Epithelial cell of esophagus (primary cell): ENCODE measurements at places on chromosomes 5 and 9.
A peak's percentile ranks its signal among the peaks of the same experiment; 100 is the strongest.

- DNase-seq, result no peak
These were observed 10.5 kb upstream of the TRAF1 start for GRCh38 chr9:120937127-120937526.

DNA sequence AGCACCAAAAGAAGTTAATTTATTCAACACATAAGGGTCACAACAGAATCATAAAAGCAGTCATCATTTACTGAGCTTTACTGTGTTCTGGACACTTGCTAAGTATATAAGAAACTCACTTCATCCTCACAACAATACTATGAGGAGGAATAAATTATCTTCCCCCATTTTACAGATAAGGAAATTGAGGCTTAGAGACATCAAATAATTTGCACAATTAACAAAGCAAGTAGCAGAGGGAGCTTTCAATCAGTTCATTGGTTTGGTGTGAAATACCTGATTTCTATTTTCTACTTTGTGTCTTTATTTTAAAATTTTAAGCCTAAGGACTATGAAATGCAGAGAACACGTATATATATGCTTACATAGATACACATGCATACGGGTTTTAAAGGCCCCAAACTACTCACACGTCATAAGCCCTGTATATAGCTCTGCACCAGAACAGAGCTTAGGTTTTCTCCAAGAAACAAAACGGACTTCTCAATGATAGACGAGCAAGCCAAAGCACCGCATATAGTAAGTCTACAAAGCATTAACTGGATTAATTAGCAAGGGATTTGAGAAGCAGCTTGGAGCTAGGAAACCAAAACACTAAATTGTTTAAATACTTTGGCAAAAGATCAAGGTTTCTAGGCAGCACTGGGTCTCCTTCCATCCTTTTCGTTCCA lies 95.6 kb downstream of the DENND1A start:
- DNase-seq, result no peak

- DNase-seq, result peak; percentile 96
These were observed 322.9 kb downstream of the SLIT3 start for GRCh38 chr5:168978015-168978414.

DNA sequence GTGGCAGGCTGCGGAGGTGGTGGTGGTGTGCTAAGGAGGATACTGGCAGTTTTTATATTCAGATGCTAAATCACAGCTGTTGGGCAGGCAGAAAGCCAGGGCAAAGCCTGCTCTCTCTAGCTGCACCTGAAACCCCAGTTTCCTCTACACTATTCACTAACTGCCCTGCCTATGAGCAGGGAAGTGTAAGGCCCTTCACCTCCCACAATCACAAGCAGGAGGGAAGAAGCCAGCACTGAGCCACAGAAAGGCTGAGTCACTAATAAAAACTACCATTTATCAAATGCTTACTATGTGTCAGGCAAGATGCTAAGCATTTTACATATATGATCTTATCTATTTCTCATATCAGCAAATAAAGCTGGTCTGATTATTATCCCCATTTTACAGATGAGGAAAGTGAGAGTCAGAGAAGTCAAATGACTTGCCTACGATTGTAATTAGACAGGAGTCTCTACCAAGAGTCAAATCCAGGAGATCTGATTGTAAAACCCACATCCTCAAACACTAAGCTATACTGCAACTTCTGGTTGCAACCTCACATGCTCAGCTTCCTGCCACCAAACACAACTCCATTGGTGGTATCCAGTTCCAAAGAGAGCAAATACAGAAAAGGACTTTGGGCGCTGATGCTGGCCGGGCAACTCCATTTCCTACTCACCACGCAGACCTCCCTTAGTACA lies 17.7 kb upstream of the IL6ST start:
- DNase-seq, result peak; percentile 45

GRCh38 chr9:76323490-76323889 lies 70.7 kb downstream of the RFK start:
- no peak for DNase-seq

DNA sequence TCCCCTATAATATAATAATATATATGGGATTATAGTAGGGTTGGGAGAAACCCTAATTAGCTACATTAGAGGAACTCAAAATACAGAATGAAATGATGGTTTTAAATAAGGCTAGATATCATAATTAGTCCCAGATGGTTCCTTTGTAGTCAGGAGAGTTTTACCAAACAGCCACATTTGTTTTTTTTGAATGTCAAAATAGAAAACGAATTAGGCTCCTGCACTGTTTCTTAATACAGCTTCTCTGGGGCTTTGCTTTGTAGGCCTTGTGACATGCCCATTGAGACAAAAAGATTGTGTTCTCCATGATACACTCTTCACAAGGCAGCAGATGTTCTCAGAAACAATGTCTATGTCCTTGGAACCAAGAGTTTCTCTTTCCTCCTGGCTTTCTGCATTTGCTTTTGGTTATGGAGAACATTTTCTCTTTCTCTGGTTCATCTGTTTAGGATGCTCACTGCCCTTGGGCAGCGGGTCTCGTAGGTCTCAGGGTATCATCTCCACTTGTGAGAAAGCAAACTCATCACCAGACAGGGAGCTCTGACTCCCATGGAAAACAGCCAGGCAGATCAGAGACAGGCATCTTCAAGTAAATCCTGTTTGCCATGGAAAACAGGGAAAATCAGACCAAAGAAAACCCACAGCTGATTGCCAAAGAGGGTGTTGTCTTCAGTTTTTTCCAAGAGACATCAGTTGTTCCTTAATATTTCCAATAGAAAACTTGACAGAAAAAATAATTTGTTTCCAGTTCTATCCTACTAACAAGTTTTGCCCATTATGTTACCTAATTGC lies 54.1 kb upstream of the RPS23 start:
- no peak for DNase-seq

DNA sequence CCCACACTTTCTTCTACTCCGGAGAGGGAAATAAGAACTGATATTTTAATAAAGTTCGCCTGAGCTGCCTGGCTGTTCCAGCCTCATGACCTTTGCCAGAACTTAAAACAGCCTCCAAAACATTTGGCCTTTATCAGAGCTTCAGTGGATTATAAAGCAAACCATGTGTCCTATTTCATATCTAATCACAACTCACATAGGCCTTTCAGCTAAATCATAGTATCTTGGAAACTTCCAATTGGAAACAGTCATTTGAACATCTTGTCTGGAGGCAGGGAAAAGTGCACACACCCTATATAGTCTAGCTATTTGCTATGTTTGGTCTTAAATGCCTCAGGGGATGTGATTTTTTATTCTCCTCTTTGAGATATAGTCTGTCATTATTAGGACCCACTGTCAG lies 46.0 kb upstream of the FREM1 start:
- no peak for DNase-seq

GRCh38 chr5:74865804-74866595 lies at the start of gene FAM169A:
Gene FAM169A (minus strand): TSS chr5:74866387. CDS start chr5:74841676, 24,711 bp downstream.
- peak; percentile 64 for DNase-seq

DNA sequence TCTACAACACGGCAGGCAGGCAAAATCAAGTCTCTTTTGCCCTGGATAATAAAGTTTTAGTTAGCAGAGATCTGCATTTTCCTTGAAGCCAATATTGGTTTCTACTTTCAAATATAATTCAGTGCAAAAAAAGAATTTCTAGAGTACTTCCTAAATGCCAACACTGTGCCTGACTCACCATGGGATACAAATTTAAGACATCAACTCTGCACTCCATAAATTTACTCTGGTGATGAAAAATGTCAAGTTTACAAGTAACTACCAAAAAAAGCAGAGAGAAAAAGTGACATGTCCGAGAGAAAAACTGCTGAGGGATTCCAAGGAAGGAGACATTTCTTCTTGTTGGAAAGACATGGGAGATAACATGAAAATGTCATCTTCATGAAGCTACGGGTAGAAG lies 119.7 kb downstream of the RAPGEF6 start:
- DNase-seq, result no peak

DNA sequence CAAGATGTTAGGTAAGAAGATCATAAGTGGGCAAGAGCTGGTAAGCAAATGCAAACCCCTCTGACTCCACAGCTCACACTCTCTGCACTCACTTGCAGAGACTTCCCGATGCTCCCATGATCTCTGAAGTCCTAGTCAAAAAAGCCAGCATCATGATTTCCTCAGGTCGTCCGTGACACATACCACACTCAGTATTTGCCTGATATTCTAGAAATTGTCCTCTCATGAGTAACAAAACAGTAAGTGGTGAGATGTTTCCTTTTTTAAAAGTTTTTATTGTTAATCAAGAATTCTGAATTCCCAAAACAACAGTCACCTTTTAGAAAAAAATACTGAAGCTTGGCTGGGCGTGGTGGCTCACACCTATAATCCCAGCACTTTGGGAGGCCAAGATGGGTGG lies 194.6 kb downstream of the DENND1A start:
- DNase-seq, result no peak

GRCh38 chr5:98929710-98930298 lies 997 bp upstream of the CHD1 start:
- peak; percentile 9 for DNase-seq

GRCh38 chr5:151947931-151948608 lies 23.4 kb upstream of the GLRA1 start:
- peak; percentile 78 for DNase-seq

GRCh38 chr9:123697686-123698085 lies 232.2 kb downstream of the DENND1A start:
- no peak for DNase-seq

DNA sequence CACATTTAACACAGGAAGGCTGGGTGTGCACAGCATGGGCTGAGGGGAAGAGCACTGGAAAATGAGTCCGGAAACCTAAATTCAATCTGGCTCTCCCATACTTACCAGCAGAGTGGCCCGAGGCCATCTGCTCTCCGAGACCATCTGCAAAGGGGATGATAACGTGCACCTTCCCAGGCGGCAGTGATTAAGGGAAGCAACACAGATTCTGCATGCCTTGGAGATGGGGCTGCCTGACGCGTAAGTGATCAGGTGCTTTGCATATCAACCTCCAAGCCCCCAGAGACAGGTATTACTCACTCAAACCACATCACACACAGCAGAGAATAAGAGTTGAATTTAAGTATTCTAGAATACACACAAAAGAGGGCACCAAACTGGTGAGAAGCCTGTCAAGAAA lies 9.1 kb downstream of the EPB41L4B start:
- no peak for DNase-seq

GRCh38 chr9:31078175-31078574 lies 1306.3 kb upstream of the ACO1 start:
- DNase-seq, result no peak

GRCh38 chr5:6545770-6546690 lies 86.8 kb downstream of the NSUN2 start:
- no peak for DNase-seq

GRCh38 chr5:143619040-143619439 lies 192.9 kb upstream of the HMHB1 start:
- DNase-seq, result no peak

GRCh38 chr5:34498572-34498971 lies 157.6 kb upstream of the RAI14 start:
- DNase-seq, result no peak

DNA sequence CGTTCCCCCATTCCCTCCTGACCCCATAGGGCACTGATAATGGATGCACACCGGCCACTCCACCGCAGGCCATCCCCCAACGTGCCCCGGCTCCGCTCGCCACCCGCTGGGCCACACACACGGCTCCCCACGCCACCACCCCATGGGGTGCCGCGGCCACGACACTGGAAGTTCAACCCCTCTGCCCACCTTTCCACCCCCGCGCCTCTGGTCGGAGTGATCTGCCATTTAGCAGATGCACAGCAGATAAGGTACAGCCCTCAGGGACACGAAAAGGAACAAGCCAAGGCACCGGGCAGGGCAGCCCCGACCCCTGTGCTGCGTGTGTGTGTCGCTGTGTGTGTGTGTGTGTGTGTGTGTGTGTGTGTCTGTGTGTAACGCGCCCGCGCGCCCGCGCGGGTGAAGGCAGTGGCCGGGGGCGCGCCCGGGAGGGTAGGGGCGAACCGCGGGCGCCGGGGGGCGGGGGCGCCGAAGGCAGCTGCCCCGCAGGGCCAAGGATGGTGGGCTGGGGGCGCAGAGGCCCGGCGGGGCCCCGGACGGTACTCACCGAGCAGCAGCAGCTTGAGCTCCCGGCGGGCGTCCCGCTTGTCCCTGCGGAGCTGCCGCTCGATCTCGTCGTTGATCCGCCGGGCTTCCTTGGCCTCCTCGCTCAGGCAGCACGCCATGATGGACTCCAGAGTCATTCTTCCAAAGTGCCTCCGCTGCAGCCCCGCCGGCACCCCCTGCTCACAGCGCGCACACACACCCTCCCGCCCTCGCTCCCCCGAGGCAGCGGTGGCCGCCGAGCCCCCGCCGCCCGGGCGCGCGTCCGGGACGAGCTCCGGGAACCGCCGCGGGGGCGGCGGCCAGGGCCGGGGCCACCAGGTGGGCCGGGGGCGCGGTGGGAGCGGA lies 813 bp downstream of the GNAQ start:
- DNase-seq, result peak; percentile 41

DNA sequence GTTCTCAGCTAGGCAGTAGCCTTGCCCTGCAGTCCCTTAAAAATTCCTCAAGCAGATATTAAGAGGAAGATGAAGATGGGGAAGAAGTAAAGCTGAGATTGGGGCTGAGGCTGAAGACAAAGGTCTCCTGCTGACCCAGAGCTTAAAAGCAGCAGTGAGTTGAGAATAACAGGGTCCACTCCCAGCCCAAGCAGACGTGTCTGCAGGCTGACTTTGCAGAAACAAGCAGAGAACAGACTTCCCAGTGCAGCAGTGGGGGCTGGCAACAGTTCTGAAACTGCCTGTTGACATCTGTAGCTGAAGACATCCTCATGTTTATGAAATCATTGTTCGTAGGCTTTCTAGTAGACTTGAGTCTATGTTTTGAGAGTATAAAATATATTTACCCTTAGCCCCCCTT lies 1.1 kb downstream of the CTXN3 start:
- DNase-seq, result no peak

DNA sequence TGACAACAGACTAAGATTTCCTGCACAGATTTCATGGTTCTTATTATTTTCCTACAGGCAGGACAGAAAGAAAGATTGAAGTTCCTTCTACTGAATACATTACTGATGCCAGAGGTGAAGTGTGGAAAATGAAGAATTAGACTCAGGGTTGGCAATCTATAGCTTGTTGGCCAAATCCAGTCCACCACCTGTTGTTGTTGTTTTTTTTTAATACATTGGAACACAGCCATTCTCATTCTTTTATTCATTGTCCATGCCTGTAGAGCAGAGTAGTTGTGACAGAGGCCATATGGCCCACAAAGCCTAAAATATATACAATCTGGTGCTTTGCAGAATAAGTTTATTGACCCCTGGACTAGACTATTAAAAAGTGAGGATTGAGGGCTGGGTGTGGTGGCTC lies 5.8 kb upstream of the PLPPR1 start:
- DNase-seq, result no peak

DNA sequence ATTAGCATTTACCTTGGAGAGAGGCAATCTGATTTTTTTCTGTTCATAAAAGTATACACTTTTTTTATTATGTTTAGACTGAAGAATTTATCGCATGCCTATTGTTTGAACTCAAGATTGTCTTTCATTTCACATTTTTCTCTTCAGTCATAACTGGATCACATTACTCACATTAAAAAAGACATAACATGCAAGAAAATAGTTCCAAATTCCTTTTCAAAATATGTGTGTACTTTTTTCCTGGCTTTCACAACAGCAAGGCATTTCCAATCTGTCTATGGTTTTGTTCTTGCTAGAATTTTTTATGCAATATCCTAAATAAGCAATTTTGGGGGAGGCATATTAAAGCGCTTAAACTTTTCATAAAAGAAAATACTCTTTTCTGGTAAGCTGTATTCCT lies 21.2 kb downstream of the FTMT start:
- no peak for DNase-seq

GRCh38 chr9:19976226-19976625 lies 187.4 kb upstream of the SLC24A2 start:
- DNase-seq, result peak; percentile 86

- peak; percentile 85 for DNase-seq
These were observed 1.3 kb downstream of the SEMA5A start for GRCh38 chr5:9544502-9545135.

- DNase-seq, result no peak
These were observed 298.9 kb downstream of the TMEM38B start for GRCh38 chr9:105993116-105993854.
